Astrocyte (in vitro differentiated cells and primary cell): ENCODE measurements at places on chromosomes 2 and 18. TPM values are rescaled to one million over a fixed set of nuclear protein-coding genes. Genes with fewer than 3 reads are reported as not detected.
A peak's percentile ranks its signal among the peaks of the same experiment; 100 is the strongest.

DNA sequence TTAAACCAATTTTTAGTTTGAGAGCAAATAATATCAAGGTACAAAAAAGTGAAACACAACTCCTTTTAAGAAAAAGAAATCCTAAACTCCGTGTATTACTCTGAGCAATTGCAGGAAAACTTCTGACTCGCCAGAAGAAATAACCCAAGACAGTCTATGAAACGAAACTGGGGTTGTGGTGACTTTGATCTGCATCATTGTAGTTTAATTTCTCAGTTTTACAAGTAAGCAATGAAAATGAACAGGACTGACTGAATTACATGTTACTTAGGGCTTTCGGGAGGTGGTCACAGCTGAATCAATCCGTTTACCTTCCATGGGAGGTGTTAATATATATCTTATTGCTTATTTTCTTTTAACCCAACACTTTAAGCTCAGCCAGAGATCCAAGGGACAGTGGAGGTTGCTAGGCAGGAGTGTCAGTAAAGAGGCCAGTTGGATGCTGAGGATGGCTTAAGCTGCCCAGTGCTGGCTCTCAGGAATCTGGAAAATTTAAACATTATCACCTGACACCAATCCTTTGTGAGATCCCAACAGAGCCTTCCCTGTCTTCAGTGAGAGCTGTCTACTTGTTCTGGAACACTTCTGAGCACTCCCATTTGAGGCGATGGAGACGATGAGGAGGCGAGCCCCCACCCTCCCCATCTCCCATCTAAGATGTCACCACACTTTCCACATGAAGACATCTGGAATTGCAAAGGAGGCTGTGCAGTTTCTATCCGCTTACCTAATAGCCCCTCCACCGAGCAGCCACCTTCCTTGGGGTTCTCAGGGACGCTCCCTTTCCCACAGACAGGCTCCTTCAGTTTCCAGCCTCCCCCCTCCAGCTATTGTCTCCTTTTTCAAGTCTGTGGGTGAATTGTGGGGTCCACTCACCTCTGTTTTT, 3.6 kb upstream of the RAB31 start:
- H3K36me3 ChIP-seq, result no peaks in the 10 kb centered on the region
- peaks cover 34% of the 10 kb centered on the region for H3K4me1 ChIP-seq
- no peak overlapping the region for H3K4me3 ChIP-seq

DNA sequence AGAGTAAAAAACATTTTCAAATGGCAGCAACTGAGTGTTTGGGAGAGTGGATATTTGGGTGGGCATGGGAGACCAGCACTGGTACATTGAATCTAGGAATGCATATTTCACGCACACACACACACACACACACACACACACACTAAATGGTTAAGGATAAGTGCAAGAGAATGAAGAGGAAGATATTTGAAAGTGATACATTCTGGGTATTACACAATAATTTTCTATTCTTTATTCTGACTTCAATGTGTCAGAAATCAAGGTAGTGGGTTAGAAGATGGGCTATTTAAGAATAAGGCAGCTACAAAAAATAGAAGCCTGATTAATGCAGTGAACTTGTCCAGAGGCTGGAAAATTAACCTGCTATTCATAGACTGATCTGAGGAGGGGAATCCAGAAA, 577.0 kb downstream of the TMEM182 start:
- no peaks in the 10 kb centered on the region for H3K27me3 ChIP-seq
- H3K4me3 ChIP-seq, result no peak overlapping the region
- no peaks in the 10 kb centered on the region for H3K4me1 ChIP-seq
- DNase-seq, result no peak
- H3K36me3 ChIP-seq, result no peaks in the 10 kb centered on the region

GRCh38 chr2:159982270-159982669, 80.1 kb downstream of the PLA2R1 start:
- peak overlapping the region; percentile 16 for H3K27ac ChIP-seq
- H3K36me3 ChIP-seq, result no peaks in the 10 kb centered on the region
- DNase-seq, result peak; percentile 92
- H3K27me3 ChIP-seq, result no peaks in the 10 kb centered on the region

DNA sequence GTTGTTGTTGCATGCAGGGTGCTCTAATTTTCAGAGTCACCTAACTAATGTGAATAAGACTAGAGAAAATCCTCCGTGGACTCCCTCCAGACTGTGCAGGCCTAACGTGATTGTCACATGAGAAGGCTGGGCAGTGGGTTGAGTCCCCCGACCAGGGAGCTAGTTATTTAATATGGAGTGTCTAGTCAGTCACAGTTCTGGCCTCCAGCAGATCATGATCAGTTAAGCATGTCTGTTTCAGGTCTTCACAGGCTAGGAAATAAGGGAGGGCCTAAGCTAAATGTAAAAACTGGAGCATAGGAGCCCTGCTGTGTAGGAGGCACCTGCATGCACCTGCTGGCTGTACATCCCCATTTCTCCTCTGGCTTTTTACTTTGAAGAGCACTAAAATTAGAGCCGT, 86.8 kb downstream of the PRPF40A start:
- H3K27me3 ChIP-seq, result no peaks in the 10 kb centered on the region
- H3K27ac ChIP-seq, result no peak overlapping the region
- no peaks in the 10 kb centered on the region for H3K4me1 ChIP-seq
- H3K36me3 ChIP-seq, result peaks cover 8% of the 10 kb centered on the region
- no peak for DNase-seq

- H3K27ac ChIP-seq, result no peak overlapping the region
- peaks cover 6% of the 10 kb centered on the region for H3K4me1 ChIP-seq
- H3K27me3 ChIP-seq, result no peaks in the 10 kb centered on the region
- H3K4me3 ChIP-seq, result no peak overlapping the region
Measured at GRCh38 chr2:108367561-108368175, 10.1 kb upstream of the SULT1C4 start.

DNA sequence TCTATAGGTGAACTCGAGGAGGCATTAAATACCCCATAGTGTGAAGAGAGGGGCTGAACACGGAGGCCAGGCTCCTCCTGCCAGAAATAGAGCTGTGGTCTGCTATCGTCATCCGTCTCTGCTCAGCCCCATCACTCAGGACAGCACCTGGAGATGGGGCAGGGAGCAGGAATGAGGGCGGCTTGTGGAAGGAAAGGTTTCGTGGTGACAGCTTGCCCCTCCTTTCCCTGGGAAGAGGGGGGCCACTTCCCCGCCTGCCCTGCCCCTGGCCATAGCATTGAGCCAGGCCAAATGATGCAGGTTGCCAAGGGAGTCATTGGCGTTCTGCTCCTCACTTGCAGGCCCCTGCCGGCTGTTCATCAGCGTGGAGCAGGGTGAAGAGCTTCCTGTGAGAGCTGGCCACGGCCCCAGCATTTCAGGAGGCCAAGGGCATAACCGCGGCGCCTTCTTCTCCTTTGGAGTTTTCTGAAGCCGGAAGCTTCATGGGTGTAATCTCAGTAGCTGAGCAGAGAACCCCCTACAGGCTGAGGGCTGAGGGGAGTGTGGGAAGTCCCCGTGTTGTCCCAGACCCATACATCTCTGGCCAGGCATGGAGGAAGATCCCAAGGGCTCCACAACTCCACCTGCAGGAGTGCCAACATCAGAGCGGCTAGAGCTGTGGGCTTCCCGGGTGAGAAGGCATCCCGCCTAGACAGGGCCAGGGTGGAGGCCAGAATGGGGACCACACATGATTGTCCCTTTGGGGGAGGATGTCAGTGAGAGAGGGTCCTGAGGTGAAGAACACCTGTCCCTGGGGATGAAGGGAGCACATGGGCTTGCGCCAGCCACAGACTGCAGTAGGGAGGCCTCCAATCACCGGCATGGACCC, 112.5 kb upstream of the GLI2 start:
- H3K27ac ChIP-seq, result no peak overlapping the region
- DNase-seq, result no peak
- H3K4me3 ChIP-seq, result no peak overlapping the region
- H3K36me3 ChIP-seq, result no peaks in the 10 kb centered on the region
- peaks cover 4% of the 10 kb centered on the region for H3K27me3 ChIP-seq
- H3K4me1 ChIP-seq, result no peaks in the 10 kb centered on the region

- no peaks in the 10 kb centered on the region for H3K36me3 ChIP-seq
- H3K27me3 ChIP-seq, result peaks cover 7% of the 10 kb centered on the region
- peak; percentile 64 for DNase-seq
- peak overlapping the region; percentile 95 for H3K4me3 ChIP-seq
Measured at GRCh38 chr2:196170213-196170605, 1.2 kb downstream of the STK17B start.

DNA sequence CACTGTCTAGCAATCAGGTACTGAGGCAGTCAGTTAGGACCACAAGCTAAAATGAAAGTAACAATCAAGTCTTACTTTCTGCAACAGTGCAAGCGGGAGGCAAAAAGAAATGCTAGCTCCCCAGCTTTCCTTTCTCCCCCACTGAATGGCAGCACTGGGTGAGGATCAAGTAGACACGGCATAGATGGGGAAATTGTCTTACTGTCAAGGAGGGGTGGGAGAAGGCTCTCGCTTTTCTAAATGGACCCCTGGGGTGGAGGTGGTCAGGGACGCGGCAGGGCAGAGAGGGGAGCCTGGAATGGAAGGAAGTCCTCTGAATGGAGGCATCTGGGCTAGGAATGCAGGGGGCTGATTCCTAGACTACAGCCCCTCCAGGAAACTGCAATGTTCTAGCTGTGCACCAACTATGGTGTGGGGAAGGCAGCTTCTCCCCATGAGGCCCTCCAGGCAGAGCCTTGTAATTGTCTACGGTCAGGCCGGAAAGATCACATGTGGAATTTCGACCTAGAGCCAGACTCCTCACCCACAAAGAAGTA, 24.3 kb downstream of the METTL8 start:
- H3K4me3 ChIP-seq, result peak overlapping the region; percentile 40
- peaks cover 23% of the 10 kb centered on the region for H3K4me1 ChIP-seq
- DNase-seq, result no peak

DNA sequence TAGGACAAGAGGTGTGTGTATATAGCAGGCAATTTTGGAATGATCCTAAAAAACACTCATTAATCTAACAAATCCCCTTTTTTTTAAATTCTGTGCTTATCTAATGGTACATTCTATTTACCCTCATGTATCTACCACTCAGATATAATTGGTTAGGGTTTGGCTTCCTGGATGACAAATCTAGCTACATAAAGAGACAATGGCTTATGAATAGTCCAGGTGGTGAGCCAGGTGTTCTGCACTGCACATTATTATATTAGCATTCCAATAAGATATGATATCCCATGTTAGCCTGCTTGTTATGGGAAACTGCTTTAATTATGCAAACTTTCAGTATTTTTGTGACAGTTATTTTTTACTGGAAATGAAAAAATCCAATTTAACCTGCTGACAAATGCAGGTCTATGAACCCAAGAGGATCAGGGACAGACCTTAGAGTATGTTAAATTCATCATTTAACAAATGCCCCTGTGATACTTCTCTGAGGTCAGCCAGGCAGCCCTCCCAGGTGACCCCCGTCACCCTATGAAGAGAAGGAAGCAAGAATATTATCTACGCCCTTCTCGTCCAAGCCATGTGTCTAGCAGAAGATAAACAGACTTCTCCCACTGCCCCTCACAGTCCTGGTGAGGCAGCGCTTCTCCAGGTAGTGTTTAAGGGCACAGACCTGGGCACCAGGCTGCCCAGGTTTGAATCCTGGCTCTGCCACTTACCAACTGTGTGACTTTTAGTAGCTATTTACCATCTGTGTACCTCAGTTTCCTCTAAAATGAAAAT, 83.0 kb downstream of the ADD2 start:
- H3K27me3 ChIP-seq, result no peaks in the 10 kb centered on the region
- H3K27ac ChIP-seq, result no peak overlapping the region
- DNase-seq, result no peak
- no peaks in the 10 kb centered on the region for H3K36me3 ChIP-seq
- peaks cover 4% of the 10 kb centered on the region for H3K4me1 ChIP-seq

- peaks cover 20% of the 10 kb centered on the region for H3K4me1 ChIP-seq
- DNase-seq, result peak; percentile 20
- no peak overlapping the region for H3K27ac ChIP-seq
- H3K4me3 ChIP-seq, result no peak overlapping the region
Measured at GRCh38 chr2:145597006-145597405, 1077.1 kb upstream of the ZEB2 start.

DNA sequence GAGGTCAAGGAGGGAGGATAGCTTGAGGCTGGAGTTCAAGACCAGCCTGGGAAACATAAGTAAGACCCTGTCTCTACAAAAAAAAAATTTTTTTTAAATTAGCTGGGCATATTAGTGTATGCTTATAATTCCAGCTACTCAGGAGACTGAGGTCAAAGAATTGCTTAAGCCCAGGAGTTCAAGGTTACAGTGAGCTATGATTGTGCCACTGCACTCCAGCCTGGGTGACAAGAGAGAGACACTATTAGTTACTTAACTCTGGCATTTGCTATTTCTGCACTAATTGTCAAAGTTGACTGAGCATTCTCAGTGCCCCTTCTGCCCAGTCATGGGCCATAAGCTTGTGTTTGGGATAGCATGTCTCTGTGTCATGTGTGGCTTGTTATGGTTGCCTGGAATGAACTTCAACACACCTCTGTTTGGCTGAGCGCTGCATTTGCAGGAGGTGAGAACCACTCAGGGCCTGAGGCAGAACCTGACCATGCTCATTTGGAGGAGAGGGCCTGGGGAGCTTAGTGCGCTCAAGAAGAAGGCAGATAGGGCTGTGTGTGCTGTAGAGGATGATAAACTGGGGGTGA, 77.7 kb downstream of the SH3RF3 start:
- H3K4me3 ChIP-seq, result no peak overlapping the region
- no peaks in the 10 kb centered on the region for H3K36me3 ChIP-seq
- H3K4me1 ChIP-seq, result peaks cover 24% of the 10 kb centered on the region
- H3K27me3 ChIP-seq, result no peaks in the 10 kb centered on the region

GRCh38 chr2:238808761-238809160, 39.1 kb upstream of the TWIST2 start:
- H3K4me3 ChIP-seq, result no peak overlapping the region
- H3K36me3 ChIP-seq, result no peaks in the 10 kb centered on the region
- peaks cover 9% of the 10 kb centered on the region for H3K27me3 ChIP-seq
- no peaks in the 10 kb centered on the region for H3K4me1 ChIP-seq
- H3K27ac ChIP-seq, result no peak overlapping the region

- no peaks in the 10 kb centered on the region for H3K27me3 ChIP-seq
- H3K4me1 ChIP-seq, result peaks cover 6% of the 10 kb centered on the region
- H3K36me3 ChIP-seq, result no peaks in the 10 kb centered on the region
- H3K27ac ChIP-seq, result no peak overlapping the region
- no peak overlapping the region for H3K4me3 ChIP-seq
Measured at GRCh38 chr2:202165945-202166344, 72.5 kb downstream of the SUMO1 start.

GRCh38 chr2:203383038-203383437, 54.8 kb downstream of the ABI2 start:
- no peak for DNase-seq
- no peaks in the 10 kb centered on the region for H3K36me3 ChIP-seq
- no peaks in the 10 kb centered on the region for H3K4me1 ChIP-seq
- H3K4me3 ChIP-seq, result no peak overlapping the region
- no peak overlapping the region for H3K27ac ChIP-seq

DNA sequence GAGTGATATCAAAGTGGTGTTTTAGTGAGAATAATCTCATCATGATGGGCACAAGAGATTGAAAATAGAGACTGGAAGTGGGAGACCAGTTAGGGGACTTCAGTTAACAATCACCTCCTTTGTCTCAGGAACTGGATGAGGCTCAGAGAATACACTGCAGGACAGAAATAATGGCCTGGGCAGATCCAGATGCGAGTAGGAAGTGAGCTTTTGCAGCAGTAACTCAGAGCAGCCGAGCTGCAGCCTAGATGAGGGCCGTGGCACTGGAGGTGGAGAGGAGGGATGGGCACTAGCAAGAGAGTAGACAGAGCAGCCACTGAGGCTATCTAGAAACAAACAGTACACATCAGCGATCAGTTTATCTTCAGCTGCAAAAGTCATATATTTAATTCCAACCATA, 48.6 kb downstream of the CYB5A start:
- DNase-seq, result no peak
- H3K27me3 ChIP-seq, result peaks cover 7% of the 10 kb centered on the region
- H3K36me3 ChIP-seq, result no peaks in the 10 kb centered on the region
- H3K4me3 ChIP-seq, result no peak overlapping the region
- H3K27ac ChIP-seq, result no peak overlapping the region

ICOS gene
- total RNA-seq, result not detected in 2 replicates

UPP2 gene
- total RNA-seq, result not detected in 2 replicates

POTEF gene
- total RNA-seq, result 2.1 and 2.3 TPM in 2 replicates

DOK6 gene
- 2.9 and 3.1 TPM in 2 replicates for total RNA-seq

AGXT gene
- not detected in 2 replicates for total RNA-seq

PLEKHM3 gene
- total RNA-seq, result 7.9 and 9.1 TPM in 2 replicates
